H1 (cell line): ENCODE measurements at places on chromosomes 4 and X.

GRCh38 chr4:8516996-8517550 is 63.1 kb upstream of the GPR78 start:
- no peak for DNase-seq

DNA sequence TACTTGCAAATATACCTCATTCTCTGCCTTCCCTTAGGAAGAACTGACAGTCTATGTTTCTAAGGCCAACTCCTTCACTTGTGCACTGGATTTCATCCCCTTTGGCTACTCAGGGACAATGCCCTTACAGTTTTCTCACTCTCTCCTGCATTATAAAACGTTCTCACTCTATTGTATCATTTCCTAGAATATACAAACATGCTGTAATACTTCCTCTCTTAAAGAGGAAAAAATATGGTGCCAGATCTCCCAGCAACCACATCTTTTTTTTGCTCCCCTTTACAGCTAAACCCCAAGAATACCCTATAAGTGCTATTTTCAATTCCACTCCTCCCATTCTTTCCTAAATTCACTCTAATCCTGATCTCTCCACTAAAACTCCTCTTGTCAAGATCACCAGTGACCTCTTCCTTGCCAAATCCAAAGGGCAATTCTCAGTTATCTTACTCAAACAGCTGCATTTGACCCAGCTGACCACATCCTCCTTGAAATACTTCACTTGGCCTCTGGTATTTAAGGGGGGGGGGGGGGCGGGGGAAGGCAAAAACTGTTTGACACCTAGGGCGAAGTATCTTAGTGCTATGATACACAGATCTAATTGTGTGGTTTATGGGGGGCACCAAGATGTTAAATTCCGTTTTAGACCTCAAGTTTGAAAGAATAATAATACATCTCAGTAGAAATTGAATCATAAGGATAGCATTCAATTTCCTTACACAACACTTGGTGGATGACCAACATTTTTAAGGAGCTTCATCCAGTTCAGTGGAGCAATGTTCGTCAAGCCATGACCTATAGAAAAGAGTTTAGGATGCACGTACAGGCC is 1.6 kb downstream of the RCHY1 start:
- no peak for DNase-seq

- no peak for DNase-seq
Observed at GRCh38 chr4:22413471-22413870, 102.4 kb downstream of the ADGRA3 start.

GRCh38 chr4:6916587-6917460 is 7.2 kb downstream of the TBC1D14 start:
- no peak for DNase-seq
